ENCODE measurements at places on chromosomes 6 and 20. TPM values are rescaled to one million over a fixed set of nuclear protein-coding genes. Genes with fewer than 3 reads are reported as not detected.

The PLCB1 gene
- total RNA-seq = 0.45 TPM

The ARG1 gene
- total RNA-seq = not detected

The MMP24 gene
- 26.7 TPM for total RNA-seq

The SIRPA gene
- total RNA-seq = 20.9 TPM

The TFAP2D gene
- not detected for total RNA-seq

The CLVS2 gene
- total RNA-seq = 0.13 TPM

The OR2B3 gene
- total RNA-seq = not detected

The DACT2 gene
- 0.06 TPM for total RNA-seq

The ASIP gene
- total RNA-seq = not detected

The CDYL gene
- 20.7 TPM for total RNA-seq

The ADAM33 gene
- 0.06 TPM for total RNA-seq

The LHFPL5 gene
- total RNA-seq = 0.23 TPM

The BEND6 gene
- total RNA-seq = 1.1 TPM

The GNMT gene
- total RNA-seq = 0.09 TPM

The NFATC2 gene
- 8.5 TPM for total RNA-seq

The CCN5 gene
- total RNA-seq = 31.4 TPM

The HLA-DRA gene
- not detected for total RNA-seq

The HLA-DPA1 gene
- not detected for total RNA-seq

The TGM3 gene
- 0.05 TPM for total RNA-seq

The APMAP gene
- total RNA-seq = 182 TPM

The KCTD20 gene
- 16.2 TPM for total RNA-seq

The LINC00237 gene
- not detected for total RNA-seq

The ENPP1 gene
- total RNA-seq = 1.0 TPM

The TP53TG5 gene
- total RNA-seq = not detected

The EFCAB8 gene
- not detected for total RNA-seq

The SYNDIG1 gene
- 1.4 TPM for total RNA-seq

The WFDC9 gene
- not detected for total RNA-seq

The MUC21 gene
- 0.03 TPM for total RNA-seq

The VSX1 gene
- 0.93 TPM for total RNA-seq

The GNAS-AS1 gene
- not detected for total RNA-seq

The PGC gene
- 0.09 TPM for total RNA-seq

The DNAH8 gene
- total RNA-seq = not detected

The CST4 gene
- total RNA-seq = not detected

The CYP39A1 gene
- 0.07 TPM for total RNA-seq

The SNPH gene
- total RNA-seq = 3.3 TPM

The RIPOR2 gene
- 0.73 TPM for total RNA-seq

The IRF4 gene
- 0.26 TPM for total RNA-seq

The GSTA1 gene
- total RNA-seq = 0.07 TPM

The PAK1IP1 gene
- total RNA-seq = 17.4 TPM

The COL12A1 gene
- total RNA-seq = 3.9 TPM

The ZSCAN12 gene
- total RNA-seq = 1.3 TPM

The SPATA25 gene
- total RNA-seq = 0.30 TPM

The ZC2HC1B gene
- not detected for total RNA-seq

The EDN3 gene
- 2.9 TPM for total RNA-seq

The IL17F gene
- not detected for total RNA-seq

The CCDC167 gene
- total RNA-seq = 46.3 TPM

The SRC gene
- 108 TPM for total RNA-seq

The ORC3 gene
- total RNA-seq = 16.0 TPM

The TREML2 gene
- total RNA-seq = not detected

The HINT3 gene
- total RNA-seq = 6.1 TPM

The BAG2 gene
- total RNA-seq = 6.8 TPM

The HLA-DQB2 gene
- not detected for total RNA-seq

The ANKRD66 gene
- total RNA-seq = not detected

The DEF6 gene
- not detected for total RNA-seq

The C20orf144 gene
- 0.11 TPM for total RNA-seq

The LY86 gene
- not detected for total RNA-seq

The MEI4 gene
- total RNA-seq = not detected

The CRYBG1 gene
- total RNA-seq = 0.56 TPM
